ENCODE measurements at places on chromosomes 16 and 17.
A peak's percentile ranks its signal among the peaks of the same experiment; 100 is the strongest.

GRCh38 chr17:27339198-27339835, 45.4 kb downstream of the WSB1 start:
- DNase-seq, result no peak

DNA sequence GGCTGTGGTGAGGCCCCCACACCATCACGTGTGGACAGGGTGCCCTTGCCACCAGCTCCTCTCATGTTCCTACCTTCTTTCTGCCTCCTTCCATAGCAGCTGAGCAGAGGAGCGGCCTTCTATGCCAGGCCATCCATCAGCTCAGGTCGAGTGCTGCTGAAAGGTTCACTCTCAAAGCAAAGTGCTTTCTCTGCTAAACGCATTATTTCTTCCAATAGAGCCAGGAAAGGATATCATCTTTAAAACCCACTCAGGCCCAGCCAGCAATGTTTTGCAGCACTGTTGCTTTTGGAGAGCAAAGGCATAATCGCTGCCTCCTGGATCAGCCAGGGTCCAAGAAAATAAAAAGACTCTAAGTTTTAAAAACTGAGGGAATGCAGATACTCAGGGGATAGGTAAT, 54.9 kb upstream of the GPRC5B start:
- no peak for DNase-seq

DNA sequence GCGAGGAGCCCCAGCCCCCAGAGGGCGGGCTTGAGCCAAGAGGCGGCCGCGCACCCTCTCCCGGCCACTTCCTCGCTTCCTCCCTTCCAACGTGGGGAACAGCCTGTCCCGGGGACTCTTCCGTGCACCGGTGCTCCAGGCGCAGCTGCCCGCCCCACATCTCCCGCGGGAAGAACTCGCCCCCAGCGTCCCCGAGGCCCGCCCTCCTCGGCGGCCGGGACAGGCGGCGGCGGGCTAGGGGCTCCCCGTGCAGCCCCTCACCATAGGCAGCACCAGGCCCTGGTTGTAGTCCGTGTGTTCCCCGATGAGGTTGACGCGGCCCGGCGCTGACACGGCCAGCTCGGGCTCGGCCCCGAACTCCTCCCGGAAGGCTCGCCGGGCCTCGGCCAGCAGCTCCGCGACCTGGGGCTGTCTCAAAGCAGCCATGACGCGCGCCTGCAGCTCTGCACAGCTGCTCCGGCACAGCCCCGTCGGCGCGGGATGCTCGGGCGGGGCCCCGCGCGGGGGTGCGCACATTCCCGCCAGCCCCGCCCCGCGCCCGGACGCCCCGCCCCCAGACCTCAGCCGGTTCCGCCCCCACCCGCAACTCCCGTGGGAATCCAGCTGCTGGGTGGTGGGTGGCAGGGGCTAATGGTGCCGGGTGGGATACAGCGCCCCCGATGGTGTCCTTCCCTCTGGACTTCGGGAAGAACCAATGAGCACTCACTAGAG, at the start of gene GALK1:
Gene GALK1, minus strand, starts transcription at position 482 of the 711 bp plus-strand sequence. Its CDS starts 56 bp downstream, at position 426.
- DNase-seq, result peak; percentile 94

- no peak for DNase-seq
Observed at GRCh38 chr17:41498276-41498675, 7.1 kb downstream of the KRT13 start.

DNA sequence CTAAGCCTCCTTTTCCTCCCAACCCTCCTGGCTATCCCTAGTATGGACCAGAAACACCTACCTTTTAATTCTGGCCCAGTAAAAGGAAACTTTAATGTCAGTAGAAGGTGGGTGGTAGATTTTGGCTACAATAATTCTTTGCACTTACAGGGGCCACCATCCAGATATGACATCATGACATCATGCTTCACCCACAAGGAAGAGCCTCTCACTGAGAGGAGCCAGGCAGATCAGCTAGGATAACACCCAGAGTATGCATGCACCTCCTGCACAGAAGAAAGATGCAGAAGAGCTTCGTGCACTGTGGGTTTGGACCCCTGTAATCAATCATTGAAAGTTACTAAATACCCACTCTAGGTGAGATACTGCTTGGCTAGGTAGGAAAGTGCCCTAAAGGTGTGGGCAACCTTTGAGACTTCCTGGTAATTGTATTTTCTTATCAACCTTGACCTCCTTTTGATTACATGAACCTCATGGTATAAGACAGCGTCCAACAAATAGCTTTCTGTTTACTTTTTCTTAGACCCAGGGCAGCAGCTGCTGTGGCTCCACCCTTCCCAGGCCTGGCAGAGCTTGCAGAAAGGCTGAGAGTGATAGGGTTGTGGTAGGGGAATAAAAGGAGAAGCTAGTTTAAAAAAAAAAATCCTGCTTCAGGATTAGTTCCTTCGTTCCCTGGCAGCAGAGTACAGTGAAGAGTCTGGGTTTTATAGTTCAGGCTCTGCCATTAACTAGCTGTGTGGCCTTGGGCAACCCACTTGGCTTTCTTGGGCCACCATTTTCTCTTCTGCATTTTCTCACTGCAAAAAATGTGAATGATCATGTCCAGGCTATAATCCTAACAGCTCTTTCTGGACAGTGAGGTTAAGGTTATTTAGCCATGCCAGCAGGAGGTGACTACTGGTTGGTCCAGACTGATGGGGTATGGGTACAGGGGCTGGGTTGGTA, 6.2 kb downstream of the MAP3K14 start:
- DNase-seq, result no peak

DNA sequence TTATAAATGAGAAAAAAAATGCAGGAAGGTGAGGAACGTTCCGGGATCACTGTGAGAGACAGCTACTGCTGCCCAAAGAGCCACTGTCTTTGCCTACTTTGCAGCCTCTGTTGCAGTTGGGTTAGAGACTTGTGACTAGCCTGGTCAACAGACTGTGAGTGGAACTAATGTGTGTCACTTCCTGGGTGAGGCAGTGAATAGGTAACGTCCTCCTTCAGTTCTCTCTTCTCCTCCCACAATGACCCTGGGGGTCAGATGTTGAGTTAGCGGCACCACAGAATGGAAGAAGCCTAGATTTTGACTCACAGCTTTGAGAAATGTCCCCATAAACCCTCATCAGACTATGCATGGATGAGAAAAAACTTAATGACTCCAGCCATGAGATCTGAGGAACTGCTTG, 5.2 kb downstream of the C16orf46 start:
- DNase-seq, result no peak

DNA sequence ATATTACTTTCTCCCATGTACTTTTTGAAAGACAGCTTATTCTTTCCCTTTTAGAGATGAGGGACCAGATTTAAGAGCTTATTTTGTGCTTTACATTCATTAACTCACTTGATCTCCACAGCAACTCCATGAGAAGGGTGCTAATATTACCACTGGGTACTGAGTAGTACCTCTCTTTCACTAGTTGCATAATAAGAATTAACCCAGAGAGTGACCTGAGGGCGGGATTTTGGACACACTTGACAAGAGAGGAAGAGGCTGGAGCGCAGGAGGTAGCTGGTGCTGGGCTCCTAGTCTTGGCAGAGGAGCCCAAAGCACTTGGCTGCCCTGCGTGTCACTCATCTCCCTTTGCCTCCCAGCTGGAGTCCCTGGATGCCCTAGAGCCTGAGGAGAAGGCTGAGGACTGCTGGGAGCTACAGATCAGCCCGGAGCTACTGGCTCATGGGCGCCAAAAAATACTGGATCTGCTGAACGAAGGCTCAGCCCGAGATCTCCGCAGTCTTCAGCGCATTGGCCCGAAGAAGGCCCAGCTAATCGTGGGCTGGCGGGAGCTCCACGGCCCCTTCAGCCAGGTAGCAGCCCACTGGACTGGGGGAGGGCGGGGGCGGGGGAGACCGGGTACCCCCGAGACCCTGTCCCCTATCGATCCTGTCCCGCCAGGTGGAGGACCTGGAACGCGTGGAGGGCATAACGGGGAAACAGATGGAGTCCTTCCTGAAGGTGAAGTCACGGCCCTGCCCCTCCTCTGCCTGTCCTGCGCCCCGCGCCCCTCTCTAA, 1.7 kb upstream of the MAZ start:
- peak; percentile 43 for DNase-seq

GRCh38 chr17:58121925-58122324, 26.3 kb upstream of the OR4D1 start:
- DNase-seq, result peak; percentile 20

DNA sequence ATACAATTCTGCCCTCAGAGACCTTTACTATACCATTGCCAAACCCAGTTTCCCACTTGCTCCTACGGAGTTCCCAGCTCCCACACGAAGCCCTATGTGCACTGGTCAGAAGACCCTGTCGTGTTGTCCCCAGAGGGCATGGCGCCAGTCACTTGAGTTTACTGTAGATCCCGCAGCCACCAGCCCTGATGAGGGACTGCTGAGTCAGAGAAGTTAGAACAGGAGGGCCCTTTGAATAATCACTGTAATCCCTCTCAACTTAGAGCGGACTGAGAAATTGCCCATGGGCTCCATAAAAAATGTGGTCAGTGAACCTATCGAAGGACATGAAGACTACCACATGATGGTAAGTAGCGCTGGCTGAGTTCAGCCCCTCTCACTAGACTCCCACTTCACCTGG, 9.2 kb downstream of the UBFD1 start:
- no peak for DNase-seq

DNA sequence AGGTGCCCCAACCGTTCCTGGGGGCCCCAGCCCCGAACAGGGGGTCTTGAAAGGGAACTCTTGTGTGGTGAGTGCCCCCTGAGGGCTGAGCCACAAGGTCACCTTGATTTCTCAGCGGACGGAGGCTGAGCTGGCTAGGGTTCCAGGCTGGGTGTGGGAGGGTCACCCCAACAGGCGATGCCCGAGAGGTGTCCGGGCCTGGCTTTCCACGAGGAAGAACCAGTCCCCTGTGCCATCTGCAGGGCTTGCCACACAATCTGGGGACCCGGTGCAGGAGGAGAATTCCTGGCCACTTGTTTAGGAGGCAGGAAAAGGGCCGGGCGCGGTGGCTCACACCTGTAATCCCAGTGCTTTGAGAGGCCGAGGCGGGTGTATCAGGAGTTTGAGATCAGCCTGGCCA, 16.8 kb upstream of the SLC38A10 start:
- no peak for DNase-seq

GRCh38 chr16:68247400-68247799, 2.2 kb downstream of the PLA2G15 start:
- DNase-seq, result no peak

- DNase-seq, result no peak
Observed at GRCh38 chr17:29612404-29613280, 10.1 kb downstream of the CORO6 start.

DNA sequence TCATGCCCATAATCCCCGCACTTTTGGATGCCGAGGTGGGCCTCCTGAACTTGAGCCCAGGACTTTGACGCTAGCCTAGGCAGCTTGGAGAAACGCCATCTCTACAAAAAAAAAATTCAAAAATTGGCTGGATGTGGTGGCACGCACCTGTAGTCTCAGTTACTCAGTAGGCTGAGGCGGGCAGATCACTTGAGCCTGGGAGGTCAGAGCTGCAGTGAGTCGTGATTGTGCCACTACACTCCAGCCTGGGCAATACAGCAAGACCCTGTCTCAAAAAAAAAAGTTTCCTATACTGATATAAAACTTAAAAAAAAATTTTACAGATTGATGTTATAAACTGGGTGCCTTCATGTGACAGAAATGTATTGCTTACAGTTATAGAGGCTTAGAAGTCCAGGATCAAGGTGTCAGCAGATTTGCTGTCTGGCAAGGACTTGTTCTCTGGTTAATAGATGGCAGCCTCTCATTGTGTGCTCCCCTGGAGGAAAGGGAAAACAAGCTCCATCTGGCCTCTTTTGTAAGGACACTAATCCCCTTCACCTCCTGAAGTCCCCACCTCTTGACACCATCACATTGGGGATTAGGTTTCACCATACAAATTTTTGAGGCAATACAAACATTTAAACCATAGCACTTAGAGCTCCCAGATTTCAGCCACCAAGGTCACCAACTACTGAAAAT, 8.5 kb upstream of the CES3 start:
- DNase-seq, result no peak

DNA sequence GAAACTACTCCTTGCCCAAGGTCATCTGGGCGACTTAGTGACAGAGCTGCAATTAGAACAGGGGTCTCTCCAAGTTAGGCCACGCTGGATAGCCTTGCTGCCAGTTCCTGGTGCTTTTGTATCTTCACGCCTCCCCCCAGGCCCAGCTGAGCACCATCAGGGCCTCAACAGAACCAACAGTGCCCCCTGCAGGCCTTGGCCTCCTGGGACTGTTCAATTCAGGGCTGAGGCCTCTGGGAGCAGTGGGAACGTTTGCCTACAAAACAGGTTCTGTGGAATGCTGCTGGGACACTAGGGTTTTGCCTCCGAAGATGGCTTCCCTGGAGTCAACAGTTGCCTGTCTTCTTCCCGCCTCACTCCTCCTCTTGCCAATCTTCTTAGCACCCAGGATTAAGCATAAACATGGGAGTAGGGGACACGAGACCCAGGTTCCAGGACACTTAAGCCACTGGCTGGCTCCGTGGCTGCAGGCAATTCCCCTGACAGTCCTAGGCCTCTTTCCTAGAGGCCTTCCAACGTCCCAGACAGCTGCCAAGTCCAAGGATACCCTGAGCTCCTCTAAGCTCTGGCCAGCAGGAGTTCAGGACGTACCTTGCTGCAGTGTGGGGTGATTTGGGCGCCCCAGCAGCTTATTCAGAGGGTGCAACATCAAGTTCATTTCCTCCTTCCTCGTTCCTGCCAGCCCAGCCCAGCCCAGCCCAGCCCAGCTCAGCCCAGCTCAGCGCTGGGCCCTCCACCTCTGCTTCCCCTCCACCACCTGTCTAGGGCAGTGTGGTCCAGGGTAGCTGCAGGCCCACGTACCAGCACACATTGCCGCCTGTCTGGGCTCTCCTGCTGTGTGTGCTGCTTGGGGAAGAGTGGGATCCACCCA, 246.6 kb upstream of the RPL38 start:
- DNase-seq, result peak; percentile 23

DNA sequence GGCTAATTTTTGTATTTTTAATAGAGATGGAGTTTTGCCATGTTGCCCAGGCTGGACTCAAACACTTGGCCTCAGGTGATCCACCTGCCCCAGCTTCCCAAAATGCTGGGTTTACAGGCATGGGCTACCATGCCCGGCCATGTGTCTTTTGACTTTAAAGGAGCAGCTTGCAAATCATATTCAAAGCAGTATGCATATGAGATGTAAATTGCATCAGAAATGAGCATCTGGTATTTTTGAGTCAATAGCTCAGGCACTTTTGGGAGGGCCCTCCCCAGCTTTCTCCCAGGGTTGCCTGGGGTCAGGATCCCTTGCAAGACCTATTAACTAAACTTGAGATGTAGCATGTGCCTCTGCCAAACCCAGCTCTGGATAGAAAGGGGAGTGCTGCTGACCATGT, 21.5 kb downstream of the EPOP start:
- DNase-seq, result no peak

Measured in AG08396 (cell line).